ENCODE measurements at places on chromosomes 16 and 17. TPM values are rescaled to one million over a fixed set of nuclear protein-coding genes. Genes with fewer than 3 reads are reported as not detected.

The NETO2 gene
- total RNA-seq, result 16.6 TPM

The ERBB2 gene
- 38.3 TPM for total RNA-seq

The RGS11 gene
- total RNA-seq, result 0.94 TPM

The STH gene
- total RNA-seq, result not detected

The PDE6G gene
- not detected for total RNA-seq

The SDR42E2 gene
- not detected for total RNA-seq

The CLEC3A gene
- not detected for total RNA-seq

The GNGT2 gene
- total RNA-seq, result not detected

The QRICH2 gene
- 1.5 TPM for total RNA-seq

The KRT32 gene
- total RNA-seq, result not detected

The ZNF750 gene
- total RNA-seq, result not detected

The TP53TG3C gene
- not detected for total RNA-seq

The USP43 gene
- total RNA-seq, result not detected

The ACAP1 gene
- total RNA-seq, result not detected

The SLC38A7 gene
- 22.5 TPM for total RNA-seq

The MT1F gene
- not detected for total RNA-seq

The CDH8 gene
- not detected for total RNA-seq

The HEATR9 gene
- total RNA-seq, result not detected

The ZP2 gene
- not detected for total RNA-seq

The FLII gene
- 197 TPM for total RNA-seq

The GAST gene
- total RNA-seq, result not detected

The PGAP3 gene
- 16.0 TPM for total RNA-seq

The AXIN2 gene
- 14.2 TPM for total RNA-seq

All from pericardium fibroblast (primary cell).